ENCODE measurements at places on chromosomes 5 and 9.

DNA sequence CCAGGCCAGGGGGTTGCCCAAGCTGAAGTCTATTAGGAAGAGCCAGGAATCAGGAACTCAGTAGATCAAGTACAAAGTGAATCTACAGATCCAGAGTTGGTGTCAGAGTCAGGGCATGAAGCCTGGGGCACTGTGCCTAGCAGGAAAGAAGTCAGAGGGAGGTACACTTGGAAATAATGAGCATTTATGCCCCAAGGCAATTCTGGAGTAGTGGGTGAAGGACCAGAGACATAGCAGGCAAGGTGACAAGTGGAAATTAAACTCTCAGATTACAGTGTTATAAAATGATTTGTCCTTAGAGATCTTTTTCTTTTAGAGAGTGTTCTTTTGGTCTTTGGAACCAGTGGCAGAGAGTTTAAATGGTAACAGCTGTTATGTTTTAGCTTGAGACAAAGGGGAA lies 138.0 kb downstream of the ADAMTSL1 start:
- no peak for DNase-seq

DNA sequence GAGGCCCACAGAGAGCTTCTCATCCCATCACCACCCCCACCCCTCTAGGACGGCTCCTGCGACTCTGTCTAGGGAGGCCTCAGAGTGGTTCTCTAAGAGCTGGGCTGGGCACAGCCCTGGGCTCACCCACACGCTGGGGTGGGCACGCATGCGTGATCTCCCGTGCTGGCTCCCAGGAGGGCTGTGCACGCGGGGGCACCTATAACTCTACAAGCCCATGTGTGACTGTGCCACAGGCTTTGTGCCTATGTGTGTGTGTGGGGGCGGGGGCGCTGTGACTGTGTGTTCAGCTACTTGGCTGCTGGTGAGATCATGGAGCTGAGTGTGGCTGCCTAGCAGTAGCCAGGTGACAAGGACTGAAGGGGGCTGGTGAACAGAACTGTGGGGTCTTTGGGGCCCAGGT lies 32.2 kb downstream of the NDUFA8 start:
- DNase-seq, result no peak

GRCh38 chr5:127229185-127229889 lies 61.3 kb upstream of the MEGF10 start:
- peak; percentile 76 for DNase-seq

GRCh38 chr5:132363431-132364112 lies 5.9 kb upstream of the SLC22A5 start:
- no peak for DNase-seq

DNA sequence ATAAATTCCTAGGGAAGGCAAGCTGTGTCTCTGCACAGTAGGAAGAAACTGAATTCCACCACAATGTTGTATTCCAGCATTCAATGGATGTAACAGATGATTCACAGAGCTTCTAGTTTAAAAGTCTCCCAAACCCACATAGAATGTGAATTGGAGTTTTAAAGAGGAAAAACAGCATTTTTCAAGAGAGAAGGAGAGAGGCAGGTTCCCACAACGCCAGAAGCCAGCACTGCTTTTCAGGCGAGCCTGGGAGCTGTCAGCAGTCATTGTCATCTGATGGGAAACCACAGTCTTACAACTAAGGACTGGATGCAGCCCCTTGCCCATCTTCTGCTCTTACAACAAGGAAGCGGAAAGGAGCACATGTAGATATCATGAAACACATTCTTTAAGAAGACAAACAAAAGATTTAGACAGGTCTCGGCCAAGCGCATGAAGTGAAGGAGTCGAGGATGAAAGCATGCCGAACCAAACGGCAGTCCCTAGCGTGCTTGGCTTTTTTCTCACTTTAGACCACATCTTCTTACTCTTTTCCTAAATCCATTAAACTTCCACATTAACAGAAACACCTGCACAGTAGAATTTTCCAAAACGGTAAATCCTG lies 638 bp downstream of the DIRAS2 start:
- no peak for DNase-seq

DNA sequence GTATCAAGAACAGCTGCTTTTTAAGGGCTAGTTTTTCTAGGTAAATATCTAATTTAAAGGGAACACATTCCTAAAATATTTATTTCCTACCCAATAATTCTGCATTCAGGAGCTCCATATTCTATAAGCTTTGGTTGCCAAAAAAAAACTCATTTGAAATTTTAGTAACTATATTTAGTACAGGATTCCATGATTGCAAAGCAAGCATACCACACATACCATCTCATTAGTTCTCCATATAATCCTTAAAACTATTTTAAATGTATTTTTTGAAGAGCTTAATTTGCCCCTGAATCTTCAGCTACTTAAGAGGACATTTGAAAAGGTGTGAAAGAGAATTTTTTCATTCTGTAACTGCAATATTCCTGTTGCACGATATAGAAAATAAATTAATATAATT lies 877.0 kb downstream of the NR2F1-AS1 start:
- DNase-seq, result no peak

DNA sequence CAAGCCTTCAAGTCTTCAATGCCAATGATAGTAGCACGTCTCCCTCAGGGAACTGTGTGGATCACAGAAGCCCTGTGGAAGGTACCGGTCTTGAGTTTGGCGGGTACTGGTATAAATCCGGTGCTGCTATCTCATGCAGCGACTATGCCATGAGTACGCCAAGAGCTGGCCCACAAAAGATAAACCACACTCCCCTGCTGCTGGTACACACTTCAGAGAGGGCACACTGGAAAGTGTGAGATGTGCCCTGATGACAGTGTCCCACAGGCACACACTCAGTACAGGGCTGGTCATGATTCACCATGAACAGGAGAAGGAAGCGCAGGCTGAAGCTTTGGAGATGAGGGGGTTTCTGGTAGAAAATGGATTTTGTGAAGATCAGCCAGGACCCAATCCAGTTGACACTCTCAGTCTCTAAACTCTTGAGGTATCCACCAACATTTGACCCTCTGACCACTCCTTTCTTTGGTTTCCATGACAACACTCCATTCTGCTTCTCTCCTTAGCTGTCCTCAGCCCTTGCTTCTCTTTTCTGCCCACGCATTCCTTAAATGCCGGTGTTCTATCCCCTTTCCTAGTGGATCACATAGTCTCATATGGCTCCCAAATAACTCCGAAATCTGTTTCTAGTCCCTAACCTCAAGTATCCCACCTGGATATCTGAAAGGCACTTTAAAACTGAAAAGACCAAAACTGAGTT lies 5.1 kb downstream of the AMACR start:
- DNase-seq, result no peak

DNA sequence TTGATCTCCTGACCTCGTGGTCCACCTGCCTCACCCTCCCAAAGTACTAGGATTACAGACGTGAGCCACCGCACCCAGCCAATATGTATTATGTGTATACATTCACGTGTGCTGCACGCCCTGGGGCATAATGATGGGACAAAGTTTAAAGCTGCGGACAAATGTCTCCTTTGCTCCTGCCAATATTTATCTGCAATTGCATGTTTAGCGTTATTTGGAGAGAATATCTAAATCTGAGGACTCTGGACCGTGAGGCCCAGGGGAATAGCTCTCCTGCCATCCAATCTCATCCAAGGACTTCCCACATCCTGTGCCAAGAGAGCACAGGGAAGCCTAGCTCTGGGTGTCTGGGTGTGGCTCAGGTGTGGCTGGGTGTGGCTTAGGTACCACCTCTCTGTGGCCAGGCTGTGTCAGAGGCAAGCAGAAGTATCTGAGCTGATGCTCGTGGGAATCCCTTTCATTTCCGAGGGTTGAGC lies 6.9 kb upstream of the BOD1 start:
- DNase-seq, result no peak

- DNase-seq, result no peak
Observed at GRCh38 chr5:128842241-128842640, 123.0 kb upstream of the SLC27A6 start.

DNA sequence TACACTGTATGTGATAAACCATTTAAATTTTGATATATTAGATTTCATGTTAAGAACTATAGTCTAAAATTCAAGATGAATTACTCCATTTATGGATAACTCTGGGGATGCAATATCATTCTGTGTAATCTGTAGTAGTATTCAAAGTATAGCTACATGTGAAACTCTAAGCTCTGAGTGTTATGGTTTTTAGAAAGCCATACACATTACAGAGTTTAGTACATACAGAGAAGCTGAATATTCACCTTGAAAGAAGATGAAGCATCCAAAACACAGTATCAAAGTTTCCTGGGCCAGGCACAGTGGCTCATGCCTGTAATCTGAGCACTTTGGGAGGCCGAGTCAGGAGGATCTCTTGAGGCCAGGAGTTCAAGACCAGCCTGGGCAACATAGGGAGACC lies 25.0 kb downstream of the ABHD17B start:
- DNase-seq, result no peak

GRCh38 chr5:87411973-87412629 lies 629 bp downstream of the CCNH start:
- DNase-seq, result peak; percentile 30

DNA sequence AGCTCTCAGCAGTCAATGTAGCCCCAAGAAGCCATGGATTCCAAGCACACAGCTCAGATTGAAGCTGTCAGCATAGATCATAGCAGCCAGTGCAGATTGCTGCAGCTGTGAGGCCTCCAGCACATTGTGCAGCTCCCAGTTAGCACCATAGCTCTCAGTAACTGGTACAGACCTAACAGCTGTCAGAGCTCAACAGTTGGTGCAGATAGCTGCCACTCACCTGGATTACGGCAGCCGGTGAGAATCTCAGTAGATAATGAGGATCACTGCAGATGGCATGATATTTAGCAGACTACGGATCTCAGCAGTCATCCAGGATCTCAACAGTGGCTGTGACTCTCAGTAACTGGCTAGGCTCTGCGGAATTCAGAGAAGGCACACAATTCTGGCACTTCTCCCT lies 500.4 kb downstream of the TUSC1 start:
- DNase-seq, result no peak

DNA sequence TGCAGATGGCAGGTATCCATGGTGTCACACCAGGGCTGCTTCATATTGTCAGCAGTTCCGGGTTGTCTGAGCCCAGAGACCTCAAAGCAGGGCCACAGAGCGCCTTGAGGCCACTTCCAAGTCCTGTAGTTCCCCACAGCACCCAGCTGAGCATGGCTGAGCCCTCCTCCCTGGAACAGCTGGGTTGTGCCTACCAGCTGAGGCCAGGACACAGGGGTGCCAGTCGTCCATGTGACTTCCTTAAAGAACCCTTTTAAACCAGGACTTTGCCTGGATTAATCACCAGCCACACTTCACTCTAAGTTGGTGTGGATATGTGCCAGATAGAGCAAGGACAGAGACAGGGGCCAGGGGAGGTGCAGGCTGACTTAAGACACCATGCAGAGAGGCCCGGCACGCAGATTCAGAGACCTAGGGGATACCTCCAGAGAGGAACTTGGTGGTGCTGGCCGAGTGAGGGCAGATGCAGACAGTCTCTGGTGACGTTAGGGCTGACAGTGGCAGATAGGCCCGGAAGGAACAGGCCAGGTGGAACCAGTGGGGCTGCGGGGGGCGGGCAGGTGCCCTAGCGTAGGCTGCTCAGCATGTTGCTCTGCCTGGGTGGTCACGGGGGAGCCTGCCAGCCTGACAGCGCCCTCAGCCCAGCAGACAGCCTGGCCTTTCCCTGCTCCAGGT lies 142.7 kb downstream of the CACNA1B start:
- DNase-seq, result no peak

GRCh38 chr5:119059740-119060255 lies 11.1 kb upstream of the DMXL1 start:
- no peak for DNase-seq

DNA sequence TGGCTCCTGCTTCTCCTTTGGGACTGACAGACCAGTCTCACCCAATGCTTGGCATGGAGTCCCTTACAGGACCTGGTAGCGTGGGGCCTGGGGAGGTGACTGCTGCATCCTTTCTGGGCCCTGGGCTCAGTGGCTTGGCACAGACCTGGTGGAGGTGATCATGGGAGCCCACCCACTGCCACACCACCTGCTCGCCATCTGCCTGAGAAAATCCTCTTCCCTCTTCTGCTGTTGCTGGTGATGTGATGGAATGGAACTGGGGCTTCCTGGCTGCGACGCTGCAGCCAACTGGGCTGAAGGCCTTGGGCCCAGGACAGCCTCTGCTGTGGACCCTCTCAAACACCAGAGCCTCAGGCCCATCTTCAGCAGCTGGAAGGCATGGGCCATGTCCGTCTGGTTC lies 122.5 kb upstream of the PANK3 start:
- no peak for DNase-seq

- no peak for DNase-seq
Observed at GRCh38 chr5:133830911-133831310, 137.5 kb downstream of the C5orf15 start.

GRCh38 chr9:106892632-106893031 lies 29.7 kb downstream of the ZNF462 start:
- DNase-seq, result peak; percentile 78

DNA sequence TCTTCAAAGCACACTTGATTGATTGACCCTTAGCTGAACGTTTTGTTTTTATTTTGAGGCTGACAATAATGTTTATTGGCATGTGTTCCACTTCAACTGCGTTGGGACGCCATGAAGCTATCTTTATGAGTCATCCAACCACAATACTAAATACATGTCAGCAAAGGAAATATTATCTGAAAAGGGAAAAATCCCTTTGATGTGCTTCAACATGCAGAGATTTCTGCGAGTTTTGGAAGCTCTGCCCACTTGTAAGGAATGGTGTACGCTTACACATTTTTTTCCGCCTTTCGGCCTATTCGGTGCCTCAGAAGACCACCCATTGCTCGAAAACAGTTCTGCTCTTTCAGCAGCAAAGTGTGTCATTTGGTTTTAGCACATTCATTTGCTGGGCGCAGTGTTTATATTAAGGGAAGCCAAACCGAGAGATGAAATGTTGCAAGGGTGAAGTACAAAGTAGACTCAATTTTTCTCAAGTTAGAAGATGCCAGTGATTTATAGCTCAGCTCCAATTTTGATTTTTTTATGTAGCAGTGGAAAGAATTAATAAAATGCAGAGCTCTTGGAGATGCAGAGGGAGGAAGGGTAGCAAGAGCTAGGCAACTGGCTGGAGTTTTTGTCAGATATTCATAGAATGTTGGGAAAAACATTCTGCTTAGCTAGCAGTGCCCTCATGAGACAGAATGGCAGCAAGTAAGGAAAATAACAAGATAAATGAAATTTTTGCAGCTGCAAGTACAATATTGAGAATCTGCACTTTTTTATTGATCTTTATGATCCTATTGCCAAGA lies 68.9 kb downstream of the PRDM6 start:
- no peak for DNase-seq

- DNase-seq, result no peak
Observed at GRCh38 chr5:100860407-100860806, 42.7 kb downstream of the ST8SIA4 start.

GRCh38 chr5:32276173-32276853 lies 36.4 kb downstream of the MTMR12 start:
- peak; percentile 27 for DNase-seq

- peak; percentile 57 for DNase-seq
Observed at GRCh38 chr5:138439477-138440158, 761 bp downstream of the REEP2 start.
